NAMALWA (cell line): ENCODE measurements at places on chromosomes 16 and 17.

GRCh38 chr16:11386791-11387546 lies 41.7 kb downstream of the RMI2 start:
- peak; percentile 48 for DNase-seq

- DNase-seq = no peak
Observed at GRCh38 chr17:47338026-47338425, 14.3 kb downstream of the EFCAB13 start.

GRCh38 chr16:48004141-48004695 lies 151.6 kb downstream of the ABCC12 start:
- no peak for DNase-seq

DNA sequence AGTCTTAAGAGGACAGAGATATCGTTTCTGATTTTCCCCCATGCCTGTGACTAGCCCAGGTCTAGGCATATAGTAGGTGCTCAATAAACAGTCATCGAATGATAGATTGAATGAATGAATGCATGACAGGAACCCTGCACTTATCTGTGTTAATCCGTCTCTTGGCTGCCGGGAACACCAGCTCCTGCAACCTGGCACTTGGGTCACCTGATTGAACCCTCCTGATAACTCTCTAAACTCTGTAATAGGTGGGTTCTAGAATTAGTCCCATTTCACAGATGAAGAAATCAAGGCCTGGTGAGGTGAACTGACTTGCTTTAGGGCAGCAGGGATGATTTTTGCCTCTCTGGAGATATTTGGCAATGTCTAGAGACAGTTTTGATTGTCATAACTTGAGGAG lies 43.7 kb downstream of the ABCC1 start:
- no peak for DNase-seq

- DNase-seq = no peak
Observed at GRCh38 chr17:9798724-9799123, 7.3 kb upstream of the DHRS7C start.

- DNase-seq = peak; percentile 50
Observed at GRCh38 chr17:30823421-30823820, 1.1 kb downstream of the CRLF3 start.

- DNase-seq = no peak
Observed at GRCh38 chr17:46895171-46895570, 27.8 kb upstream of the GOSR2 start.

DNA sequence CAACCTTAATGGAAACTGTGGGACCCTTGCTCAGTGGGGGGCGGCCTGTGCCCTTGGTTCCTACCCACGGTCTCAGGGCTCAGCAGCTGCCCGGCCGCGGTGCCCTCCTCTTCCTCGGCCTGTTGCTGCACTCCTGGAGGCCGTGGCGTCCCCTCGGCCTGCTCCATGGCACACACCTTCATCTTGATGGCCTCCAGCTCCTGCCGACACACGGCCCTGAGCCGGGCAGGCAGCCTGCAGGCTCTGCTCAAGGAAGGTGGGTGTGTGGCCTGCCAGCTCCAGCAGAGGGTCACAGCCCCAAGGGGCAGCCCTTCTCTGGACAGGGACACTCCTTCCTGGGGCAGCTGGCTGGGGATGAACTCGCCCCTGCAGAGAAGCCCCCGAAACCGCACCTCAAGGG lies 718 bp downstream of the PABPN1L start:
- DNase-seq = no peak

DNA sequence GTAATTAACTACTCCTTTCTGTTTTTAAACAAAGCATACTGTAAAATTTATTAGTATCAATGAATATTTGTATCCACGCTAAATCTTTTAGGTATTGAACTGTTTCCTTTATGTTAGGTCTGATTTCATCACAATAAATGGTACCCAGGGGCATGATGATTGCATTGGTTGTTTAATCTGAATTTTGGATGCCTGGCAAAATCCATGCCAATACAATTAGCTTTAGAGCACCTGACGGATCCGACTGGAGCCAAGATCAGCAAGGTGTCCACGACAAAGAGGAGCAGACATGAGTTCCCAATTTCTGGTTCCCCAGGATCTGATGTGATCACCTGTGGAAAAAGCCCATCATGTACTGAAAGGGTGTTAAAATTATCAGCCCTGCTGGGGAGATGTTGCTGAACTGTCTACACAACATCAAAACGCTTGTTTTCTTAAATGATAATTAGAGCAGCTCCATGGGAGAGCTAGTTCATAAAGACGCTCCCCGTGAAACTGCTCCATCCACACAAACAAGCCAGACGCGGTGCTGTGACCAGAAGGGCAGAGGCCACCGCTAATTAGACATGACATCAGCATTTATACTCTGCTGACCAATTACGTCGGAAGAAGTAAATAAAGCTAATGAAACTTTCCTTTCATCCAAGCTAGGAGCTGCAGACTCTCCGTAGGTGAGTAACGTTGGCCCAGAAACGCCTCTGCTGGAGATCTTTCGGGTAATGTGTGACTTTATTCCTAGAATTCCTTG lies 151.7 kb downstream of the CPPED1 start:
- no peak for DNase-seq

DNA sequence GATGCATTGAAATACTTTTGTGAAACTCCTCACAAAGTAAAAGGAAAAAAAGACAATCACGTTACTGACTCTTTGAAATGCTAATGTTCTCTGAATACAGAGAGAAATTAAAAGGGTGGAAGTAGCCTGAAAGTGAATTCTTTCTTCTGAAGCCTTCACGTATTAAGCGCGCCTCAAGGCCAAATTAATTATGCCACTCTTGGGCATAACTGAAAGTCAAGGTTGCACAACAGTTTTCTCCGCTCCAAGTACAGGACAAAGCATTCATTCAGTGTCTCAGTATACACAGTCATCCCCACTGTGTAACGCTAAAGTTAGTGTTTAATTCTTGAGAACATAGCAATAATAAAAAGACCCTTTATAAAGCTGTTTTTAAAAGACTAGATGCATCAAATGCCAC lies 21.5 kb downstream of the PARN start:
- peak; percentile 44 for DNase-seq

GRCh38 chr16:72044825-72045359 lies 9.4 kb upstream of the HP start:
- no peak for DNase-seq

DNA sequence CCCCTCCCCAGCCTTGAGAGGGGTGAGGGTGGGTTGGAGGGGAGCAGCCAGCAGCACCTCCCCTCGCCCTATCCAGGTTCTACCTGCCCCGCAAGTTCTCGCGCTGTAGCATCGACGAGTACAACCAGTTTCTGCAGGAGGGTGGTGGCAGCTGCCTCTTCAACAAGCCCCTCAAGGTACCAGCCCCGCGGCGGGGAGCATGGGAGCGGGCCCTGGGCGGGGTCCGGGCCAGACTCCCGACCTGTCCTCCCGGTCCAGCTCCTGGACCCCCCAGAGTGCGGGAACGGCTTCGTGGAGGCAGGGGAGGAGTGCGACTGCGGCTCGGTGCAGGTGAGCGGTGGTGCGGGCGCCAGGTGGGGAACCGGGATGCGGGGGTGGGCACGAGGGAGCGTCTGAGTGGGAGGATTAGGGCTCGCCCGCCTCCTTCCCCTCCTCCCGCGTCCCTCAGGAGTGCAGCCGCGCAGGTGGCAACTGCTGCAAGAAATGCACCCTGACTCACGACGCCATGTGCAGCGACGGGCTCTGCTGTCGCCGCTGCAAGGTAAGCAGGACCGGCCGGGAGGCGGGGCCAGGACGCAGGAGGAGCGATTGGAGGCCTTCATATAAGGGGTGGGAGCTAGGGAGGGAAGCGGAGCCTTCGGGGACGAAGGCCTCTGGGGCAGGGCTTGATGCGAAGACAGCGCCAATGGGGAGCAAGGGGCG lies 16.5 kb downstream of the ADAM11 start:
- peak; percentile 99 for DNase-seq

DNA sequence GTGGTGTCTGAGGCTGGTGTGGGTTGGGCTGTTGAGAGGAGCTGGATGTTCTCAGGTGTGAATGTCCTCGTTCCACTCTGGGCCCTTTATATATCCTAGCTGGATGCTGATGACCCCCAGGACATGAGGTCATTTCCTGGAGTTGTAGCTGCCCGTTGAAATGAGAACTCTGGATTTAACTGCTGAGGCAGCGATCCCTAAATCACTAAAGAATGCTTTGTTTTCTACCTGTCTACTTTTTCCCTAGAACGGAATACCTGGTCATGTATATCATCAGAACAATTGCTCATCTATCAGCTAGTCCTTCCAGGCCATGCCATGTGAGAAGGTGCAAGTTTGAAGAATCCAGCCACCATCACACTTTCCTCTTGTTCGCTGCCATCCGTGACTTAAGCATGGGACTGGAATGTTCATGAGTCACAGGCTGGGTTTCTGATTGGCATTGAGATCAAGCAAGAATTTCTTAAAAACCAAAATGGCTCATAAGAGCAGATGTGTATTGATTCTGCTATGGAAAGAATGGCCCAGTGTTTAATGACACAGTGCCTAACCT lies at the start of gene KRTAP2-3:
Gene KRTAP2-3 (minus strand): TSS at position 63 of the 553 bp plus-strand sequence. CDS start 64 bp downstream, outside the sequence.
- no peak for DNase-seq

DNA sequence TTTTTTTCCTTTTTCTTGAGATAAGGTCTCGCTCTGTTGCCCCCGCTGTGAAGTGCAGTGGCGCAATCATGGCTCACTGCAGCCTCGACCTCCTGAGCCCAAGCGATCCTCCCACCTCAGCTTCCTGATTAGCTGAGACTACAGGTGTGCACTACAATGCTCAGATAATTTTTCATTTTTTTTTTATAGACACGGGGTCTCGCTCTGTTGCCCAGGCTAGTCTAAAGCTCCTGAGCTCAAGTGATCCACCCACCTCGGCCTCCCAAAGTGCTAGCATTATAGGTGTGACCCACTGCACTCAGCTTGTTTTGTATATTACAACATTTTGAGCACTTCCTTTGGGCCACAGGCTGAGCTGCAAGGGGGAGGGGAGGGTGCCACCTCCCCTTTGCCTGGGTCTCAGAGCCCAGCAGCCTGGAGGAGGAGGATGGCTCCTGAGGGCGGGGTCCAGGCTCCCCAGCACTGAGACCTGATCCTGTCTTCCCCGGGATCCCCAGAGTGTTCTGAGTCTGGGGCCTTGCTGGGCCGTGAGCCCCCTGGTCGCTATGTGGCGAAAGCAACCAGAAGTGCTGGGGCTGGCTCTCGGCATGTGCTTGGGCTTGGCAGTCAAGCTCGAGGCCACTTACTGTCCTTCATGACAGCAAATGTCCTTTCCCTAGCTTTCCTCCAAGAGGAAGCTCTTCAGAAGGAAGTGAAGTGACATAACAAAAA lies 8.1 kb downstream of the DEF8 start:
- no peak for DNase-seq

DNA sequence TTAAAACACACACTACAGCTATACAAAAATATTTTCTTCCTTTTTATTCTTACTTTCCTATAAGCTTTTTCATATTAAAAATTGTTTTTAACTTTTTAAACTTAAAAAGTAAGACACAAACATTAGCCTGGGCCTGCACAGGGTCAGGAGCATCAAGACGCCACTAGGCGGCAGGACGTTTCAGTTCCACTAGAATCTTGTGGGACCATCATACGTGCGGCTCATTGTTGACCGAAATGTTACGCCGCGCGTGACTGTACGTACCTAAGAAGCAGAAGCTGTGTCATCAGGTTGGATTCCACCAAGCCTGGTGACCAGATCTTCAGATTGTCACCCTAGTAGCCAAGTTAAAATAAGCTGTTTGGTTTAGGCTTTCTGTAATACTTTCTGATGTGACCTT lies 47.1 kb downstream of the USP10 start:
- DNase-seq = no peak

- DNase-seq = no peak
Observed at GRCh38 chr16:23348579-23349469, 46.7 kb downstream of the SCNN1B start.

DNA sequence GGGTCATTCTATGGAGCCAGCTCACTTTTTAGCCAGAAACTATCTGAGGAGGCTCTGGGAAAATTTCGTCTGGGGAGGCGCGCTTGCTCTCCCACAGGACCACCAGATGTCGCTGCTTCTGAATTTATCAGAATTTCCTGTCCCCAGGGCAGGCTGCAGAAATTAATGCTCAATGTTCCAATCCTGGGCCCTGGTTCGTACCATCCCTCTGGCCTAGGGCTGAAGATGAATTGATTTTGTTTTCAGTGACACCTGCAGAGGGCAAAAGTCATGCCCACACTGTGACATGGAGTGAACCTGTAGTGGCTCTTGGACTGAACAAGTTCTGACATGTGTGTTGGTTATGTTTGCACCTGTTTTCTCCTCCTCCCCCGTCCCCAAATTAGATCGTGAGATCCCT lies 482.6 kb downstream of the NPIPA7 start:
- DNase-seq = peak; percentile 58

DNA sequence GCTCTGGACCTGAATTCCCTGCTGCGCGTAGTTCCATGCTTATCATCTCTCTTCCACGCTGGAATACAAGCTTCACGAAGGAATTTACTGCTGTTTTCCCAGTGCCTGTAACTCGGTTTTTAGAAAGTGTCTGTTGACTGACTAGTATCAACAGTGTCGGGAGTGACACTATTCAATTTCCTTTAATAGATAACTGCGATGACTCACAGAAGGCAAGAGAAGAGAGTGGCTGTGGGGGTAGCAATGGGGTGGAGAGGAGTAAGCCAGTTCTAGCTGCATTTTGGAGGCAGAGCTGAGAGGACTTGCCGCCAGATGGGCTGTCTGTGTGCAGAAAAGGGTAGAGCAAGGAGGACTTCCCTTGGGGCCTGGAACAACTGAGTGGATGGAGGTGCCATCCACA lies 25.2 kb downstream of the B4GALNT2 start:
- no peak for DNase-seq

- no peak for DNase-seq
Observed at GRCh38 chr16:72956124-72957064, 91.5 kb downstream of the ZFHX3 start.

- no peak for DNase-seq
Observed at GRCh38 chr17:77510133-77510796, 369.5 kb downstream of the SEC14L1 start.

- no peak for DNase-seq
Observed at GRCh38 chr17:6981426-6981825, 14.4 kb upstream of the ALOX12 start.

- DNase-seq = no peak
Observed at GRCh38 chr17:61478790-61479492, 26.7 kb downstream of the TBX4 start.

DNA sequence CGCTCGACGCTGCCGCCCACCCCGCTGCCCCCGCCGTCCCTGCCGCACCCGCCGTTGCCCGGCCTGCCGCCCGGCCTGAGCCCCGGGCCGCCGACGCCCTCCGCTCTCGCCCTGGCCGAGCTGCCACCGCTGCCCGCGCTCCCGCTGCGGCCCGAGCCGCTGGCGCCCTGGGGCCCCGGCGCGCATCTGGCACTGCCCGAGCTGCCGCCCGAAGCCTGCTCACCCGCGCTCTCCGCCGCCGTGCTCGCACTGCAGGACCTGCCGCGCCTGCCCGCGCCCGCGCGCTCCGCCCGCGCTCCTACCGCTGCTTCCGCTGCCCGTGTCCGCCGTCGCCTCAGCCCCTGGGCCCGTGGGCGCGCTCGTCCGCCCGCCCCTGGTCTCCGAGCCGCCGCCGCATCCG lies 8.4 kb upstream of the CLDN9 start:
- no peak for DNase-seq

- DNase-seq = no peak
Observed at GRCh38 chr16:12265108-12265507, 288.6 kb downstream of the SNX29 start.

GRCh38 chr17:4908711-4909496 lies 6.0 kb upstream of the CHRNE start:
- peak; percentile 79 for DNase-seq

GRCh38 chr17:82050761-82051641 lies 610 bp downstream of the RFNG start:
- no peak for DNase-seq

GRCh38 chr16:64962786-64963185 lies 159.1 kb downstream of the CDH11 start:
- no peak for DNase-seq

GRCh38 chr16:24165273-24165672 lies 90.9 kb upstream of the CACNG3 start:
- DNase-seq = no peak
